Large intestine (tissue), 12 donors: ENCODE measurements at places on chromosomes 6 and 20. TPM values are rescaled to one million over a fixed set of nuclear protein-coding genes. Genes with fewer than 3 reads are reported as not detected.

Gene DYNLRB1
- 164 TPM for polyA plus RNA-seq

Gene FRK
- 10.7 TPM for polyA plus RNA-seq

Gene CAGE1
- 0.03 TPM for polyA plus RNA-seq

Gene PDE7B
- 1.3 TPM for polyA plus RNA-seq

Gene PLN
- polyA plus RNA-seq = 18.4 TPM

Gene SLC23A2
- 11.3 TPM for polyA plus RNA-seq

Gene SYCP2
- polyA plus RNA-seq = 4.2 TPM

Gene RBPJL
- polyA plus RNA-seq = not detected

Gene UBE2C
- 35.6 TPM for polyA plus RNA-seq

Gene PLA2G7
- 1.1 TPM for polyA plus RNA-seq

Gene UST
- polyA plus RNA-seq = 2.9 TPM

Gene ZNF831
- 0.31 TPM for polyA plus RNA-seq

Gene RAET1E
- 0.61 TPM for polyA plus RNA-seq

Gene ZBTB46
- 4.1 TPM for polyA plus RNA-seq

Gene ABHD12
- 45.8 TPM for polyA plus RNA-seq

Gene GLP1R
- 0.84 TPM for polyA plus RNA-seq

Gene TUBB1
- polyA plus RNA-seq = 0.52 TPM

Gene HS3ST5
- polyA plus RNA-seq = 2.4 TPM

Gene MAS1
- 0.01 TPM for polyA plus RNA-seq

Gene IL20RA
- 2.5 TPM for polyA plus RNA-seq

Gene GNAS-AS1
- 0.40 TPM for polyA plus RNA-seq

Gene BPIFB2
- polyA plus RNA-seq = not detected

Gene EFCAB8
- polyA plus RNA-seq = 0.25 TPM

Gene SLC22A1
- polyA plus RNA-seq = 0.57 TPM

Gene HLA-DQA1
- 53.4 TPM for polyA plus RNA-seq

Gene THEMIS
- polyA plus RNA-seq = 0.73 TPM

Gene THBS2
- polyA plus RNA-seq = 10.7 TPM

Gene SLC22A3
- polyA plus RNA-seq = 2.5 TPM

Gene MAK
- 0.36 TPM for polyA plus RNA-seq

Gene HLA-DOB
- 0.94 TPM for polyA plus RNA-seq

Gene CST2
- polyA plus RNA-seq = 0.07 TPM

Gene CPXM1
- 28.6 TPM for polyA plus RNA-seq

Gene TMEM217
- 1.5 TPM for polyA plus RNA-seq

Gene MACROD2
- 5.4 TPM for polyA plus RNA-seq

Gene DUSP15
- 11.2 TPM for polyA plus RNA-seq

Gene UCKL1
- 54.2 TPM for polyA plus RNA-seq

Gene JPH2
- polyA plus RNA-seq = 15.6 TPM

Gene RSPH9
- 1.1 TPM for polyA plus RNA-seq

Gene OR2H1
- not detected for polyA plus RNA-seq

Gene GNRH2
- 1.2 TPM for polyA plus RNA-seq
